Nephron progenitor cell (in vitro differentiated cells): ENCODE measurements at places on chromosomes 2 and 18.

DNA sequence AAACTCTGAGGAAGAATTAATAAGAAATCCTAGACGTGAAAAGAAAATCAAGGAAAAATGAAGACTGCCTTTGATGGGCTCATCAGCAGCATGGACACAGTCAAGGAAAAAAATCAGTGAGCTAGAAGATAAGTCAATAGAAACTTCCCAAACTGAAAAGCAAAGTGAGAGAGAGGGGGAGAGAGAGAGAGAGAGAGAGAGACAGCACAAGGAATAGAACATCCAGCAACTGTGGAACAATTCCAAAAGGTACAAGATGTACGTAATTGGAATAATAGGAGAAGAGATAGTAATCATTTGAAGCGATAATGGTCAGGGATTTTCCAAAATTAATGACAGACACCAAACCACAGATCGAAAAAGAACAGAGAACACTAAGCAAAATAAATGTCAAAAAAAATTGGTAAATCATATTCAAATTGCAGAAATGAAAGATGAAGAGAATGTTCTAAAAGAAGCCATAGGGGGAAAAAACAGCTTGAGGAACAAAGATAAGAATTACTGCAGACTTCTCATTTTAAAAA is 54.5 kb downstream of the TBC1D8 start:
- no peak for DNase-seq

DNA sequence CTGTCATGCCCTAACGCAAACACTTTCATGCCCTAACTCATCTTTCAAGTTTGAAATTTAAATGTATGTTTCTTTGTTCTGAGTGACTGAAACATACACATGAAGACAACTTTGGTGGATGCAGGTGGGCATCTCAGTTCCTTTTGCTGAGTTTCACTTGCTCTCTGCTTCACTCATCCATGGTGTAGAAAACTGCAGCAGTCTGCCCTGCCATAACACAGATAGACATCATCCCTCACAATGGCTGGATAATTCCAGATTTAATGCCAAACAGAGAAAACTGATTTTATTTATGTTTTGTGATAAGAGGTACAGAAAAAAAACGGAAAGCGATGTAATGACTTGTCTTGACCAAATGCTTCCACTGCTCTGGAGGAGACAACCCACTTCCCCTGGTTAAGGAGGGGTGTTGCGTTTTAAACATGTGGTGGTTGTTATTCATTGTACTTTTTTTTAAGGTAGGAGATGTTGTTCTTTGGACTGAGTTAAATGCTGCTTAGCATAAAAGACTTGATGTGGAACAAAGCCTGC is 70.4 kb downstream of the RHBDD1 start:
- DNase-seq, result no peak

DNA sequence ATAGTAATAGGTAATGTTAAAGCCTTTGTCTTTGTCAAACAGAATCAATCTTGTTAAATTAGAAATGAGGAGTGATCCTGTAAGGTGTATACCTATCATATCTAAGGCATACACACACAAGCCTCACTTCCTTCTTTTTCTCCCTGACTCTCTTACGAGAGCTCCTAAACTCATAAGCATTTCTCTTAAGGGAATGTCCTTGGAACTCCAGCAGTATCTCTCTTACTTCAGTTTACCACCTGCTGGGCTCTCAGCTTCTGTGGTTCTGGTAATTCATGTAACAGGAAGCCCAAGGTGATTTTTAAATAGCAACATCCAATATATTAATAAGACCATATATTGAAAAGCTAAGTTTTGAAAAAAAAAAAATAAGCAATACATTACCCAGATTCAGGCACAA is 85.9 kb downstream of the UBE2E3 start:
- no peak for DNase-seq

DNA sequence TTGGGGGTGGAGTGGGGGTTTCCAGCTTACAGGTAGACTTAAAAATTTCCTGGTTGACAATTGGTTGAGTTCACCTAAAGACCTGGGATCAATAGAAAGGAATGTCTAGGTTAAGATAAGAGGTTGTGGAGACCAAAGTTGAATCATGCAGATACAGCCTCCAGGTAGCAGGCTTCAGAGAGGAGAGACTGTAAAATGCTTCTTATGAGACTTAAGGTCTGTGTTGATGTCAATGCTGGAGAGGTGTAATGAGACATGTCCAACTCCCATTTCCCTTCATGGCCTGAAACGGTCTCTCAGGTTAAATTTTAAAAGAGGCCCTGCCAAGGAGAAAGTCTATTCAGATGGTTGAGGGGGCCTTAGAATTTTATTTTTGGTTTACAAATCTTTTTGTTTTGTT is 38.5 kb upstream of the RND3 start:
- DNase-seq, result no peak
